Stimulated activated CD4-positive, alpha-beta T cell treated with anti-CD3 and anti-CD28 coated beads, Interleukin-4, amount 100 ng/mL, for 1 hour (primary cell): ENCODE measurements at places on chromosomes 4 and X.

DNA sequence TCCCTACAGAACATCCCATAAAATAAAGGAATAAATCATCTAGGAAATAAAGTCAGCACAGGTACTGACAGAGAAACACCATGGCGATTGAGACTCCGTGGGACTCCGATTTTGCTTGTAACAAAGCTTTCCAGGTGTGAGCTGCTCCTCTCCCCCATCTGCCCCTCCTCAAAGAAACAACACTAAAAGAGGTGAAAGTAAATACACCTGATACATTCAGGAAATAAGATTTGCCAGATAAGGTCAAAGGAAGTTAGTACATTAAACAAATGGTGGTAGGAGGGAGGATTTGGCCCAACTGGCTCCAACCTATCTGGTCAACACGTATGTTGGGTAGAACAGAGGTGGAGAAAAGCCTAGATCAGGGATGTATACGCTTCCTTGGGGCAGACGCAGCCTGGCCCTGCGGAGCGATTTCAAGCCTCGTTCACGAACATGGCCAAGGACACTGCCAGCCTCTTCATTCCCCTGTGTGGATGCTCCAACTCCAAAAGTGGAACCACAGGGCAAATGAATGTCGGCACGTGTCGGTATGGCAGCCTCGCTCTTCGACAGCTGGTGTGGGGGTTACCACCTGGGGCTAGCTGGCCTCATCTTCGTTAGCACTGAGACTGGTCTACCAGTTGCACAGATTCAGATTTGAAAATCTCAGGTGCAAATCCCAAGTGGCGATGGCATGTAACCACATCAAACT is 162.5 kb downstream of the AFAP1 start:
- DNase-seq = no peak

DNA sequence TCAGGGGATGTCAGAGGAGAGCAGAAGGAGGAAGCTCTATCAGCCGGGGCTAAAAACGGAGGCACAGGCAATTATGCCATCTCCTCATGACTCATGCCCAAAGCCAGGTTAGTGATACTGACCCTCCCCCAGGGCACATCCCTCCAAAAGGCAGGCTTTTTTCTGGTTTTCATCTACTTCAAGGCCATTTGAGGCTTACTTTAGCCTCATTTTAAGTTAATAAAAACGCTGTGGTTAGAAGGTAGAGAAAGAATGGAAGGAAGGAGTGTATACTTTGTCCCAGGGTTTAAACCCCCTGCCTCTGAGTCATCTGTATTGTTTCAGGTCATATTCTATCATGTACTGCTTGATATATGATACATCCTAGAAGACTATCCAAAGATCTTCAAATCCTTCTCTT is 89.7 kb upstream of the NDP start:
- no peak for DNase-seq

- DNase-seq = no peak
Measured at GRCh38 chr4:1576961-1577821, 106.9 kb downstream of the FAM53A start.

DNA sequence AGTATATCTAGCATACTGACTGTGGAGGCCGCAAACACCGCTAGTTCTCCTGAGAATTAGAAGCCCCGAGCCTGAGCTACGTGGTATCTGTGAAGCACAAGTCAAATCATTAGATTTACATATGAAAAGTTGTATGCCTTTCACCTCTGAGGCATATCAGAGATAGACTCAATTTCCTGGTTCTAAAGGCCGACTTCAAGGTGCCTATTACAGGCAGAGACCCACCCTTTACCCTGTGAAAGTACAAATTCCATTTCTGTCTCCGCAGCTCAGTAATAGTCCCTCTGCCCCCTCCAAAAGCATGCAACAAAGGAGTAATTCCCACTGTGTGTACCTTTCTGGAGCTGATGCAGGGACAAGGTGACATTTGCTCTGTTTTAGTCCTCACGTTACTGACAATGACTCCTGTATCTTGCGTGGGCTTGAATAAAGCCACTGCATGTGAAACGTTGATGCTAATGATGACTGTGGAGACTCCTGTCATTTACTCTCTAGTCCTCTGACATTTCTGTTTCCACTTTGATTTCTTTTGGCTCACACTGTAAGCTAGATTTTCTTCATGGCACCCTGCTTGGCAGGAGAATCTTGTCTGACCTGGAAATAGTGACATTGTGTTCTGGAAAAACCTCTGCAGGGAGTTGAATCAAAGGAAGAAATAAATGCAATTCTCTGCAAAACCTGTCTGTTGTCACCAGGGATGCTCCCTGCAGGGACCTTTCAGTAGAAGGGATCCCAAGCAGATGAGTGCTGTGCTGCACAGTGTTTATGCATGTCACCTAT is 273.2 kb upstream of the EMCN start:
- DNase-seq = no peak

GRCh38 chr4:22493523-22493922 is 22.3 kb downstream of the ADGRA3 start:
- DNase-seq = no peak

DNA sequence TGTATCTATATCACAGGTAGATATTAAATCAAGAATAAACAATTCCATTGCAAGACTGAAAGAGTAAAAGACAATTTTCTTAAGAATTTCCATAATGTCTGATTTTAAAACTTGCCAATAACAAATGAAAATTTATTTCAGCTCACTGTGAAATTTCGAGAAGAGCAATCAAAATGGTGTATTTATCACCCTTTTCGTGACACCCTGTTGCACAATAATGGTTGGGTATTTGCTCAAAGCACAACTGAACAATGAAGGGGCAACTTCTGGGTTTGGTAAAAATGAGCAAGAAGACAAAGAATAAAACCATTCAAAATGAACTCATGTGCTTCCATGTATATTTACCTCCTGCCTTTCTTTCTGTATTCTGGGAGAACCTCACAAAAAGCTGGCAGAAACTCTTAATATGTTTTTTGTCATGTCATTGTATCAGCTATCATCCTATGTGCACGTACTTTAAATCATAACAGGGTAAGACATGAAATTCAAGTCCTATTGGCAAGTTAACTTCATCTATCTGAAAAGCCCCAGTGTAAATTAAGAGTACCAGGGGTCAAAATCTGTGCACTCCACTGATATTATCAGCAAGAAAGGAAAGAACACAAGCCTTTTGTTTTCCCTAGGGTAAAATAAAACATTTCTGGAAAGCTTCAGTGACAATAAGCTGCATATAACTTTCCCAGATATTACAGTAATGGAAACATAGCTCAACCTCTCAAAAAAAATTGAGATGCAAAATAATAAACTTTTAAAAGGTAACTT is 126.9 kb upstream of the CBR4 start:
- DNase-seq = no peak
